ENCODE measurements at places on chromosomes 11 and 22. TPM values are rescaled to one million over a fixed set of nuclear protein-coding genes. Genes with fewer than 3 reads are reported as not detected.

KLHL35 gene
- polyA plus RNA-seq: 1.7 TPM

TSPAN32 gene
- 0.18 TPM for polyA plus RNA-seq

CCDC90B gene
- polyA plus RNA-seq: 50.2 TPM

TMEM123 gene
- 132 TPM for polyA plus RNA-seq

- DNase-seq: no peak
Measured at GRCh38 chr11:6526411-6527135, 29.5 kb downstream of the DNHD1 start.

- DNase-seq: no peak
Measured at GRCh38 chr11:41666951-41667653, 207.7 kb upstream of the LRRC4C start.
